ENCODE measurements at places on chromosomes 2 and 18.

DNA sequence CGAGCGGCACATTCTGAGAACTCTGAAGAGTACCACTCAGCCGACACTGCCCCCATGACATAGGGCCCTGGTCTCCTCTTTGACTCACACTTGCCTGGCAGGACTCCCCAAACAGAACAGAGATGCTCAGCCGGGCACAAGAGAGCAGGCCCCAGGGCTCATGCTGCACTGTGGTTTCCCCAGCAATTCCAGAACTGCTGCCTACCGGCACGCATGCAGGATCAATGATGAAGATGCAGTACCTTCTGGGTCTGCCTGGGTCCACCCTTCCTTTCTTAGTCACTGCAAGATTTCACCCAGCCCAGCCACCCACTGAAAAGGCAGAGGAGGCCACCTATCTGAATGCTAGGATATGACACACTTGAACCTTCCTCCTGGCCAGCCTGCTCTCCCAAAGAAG, 49.4 kb downstream of the BCL11A start:
- DNase-seq = no peak

GRCh38 chr2:121860033-121860757, 104.7 kb downstream of the TSN start:
- no peak for DNase-seq

- peak; percentile 25 for DNase-seq
These were observed 7.3 kb downstream of the IRS1 start for GRCh38 chr2:226792155-226792881.

- no peak for DNase-seq
These were observed 48.0 kb downstream of the COA5 start for GRCh38 chr2:98560256-98560771.

DNA sequence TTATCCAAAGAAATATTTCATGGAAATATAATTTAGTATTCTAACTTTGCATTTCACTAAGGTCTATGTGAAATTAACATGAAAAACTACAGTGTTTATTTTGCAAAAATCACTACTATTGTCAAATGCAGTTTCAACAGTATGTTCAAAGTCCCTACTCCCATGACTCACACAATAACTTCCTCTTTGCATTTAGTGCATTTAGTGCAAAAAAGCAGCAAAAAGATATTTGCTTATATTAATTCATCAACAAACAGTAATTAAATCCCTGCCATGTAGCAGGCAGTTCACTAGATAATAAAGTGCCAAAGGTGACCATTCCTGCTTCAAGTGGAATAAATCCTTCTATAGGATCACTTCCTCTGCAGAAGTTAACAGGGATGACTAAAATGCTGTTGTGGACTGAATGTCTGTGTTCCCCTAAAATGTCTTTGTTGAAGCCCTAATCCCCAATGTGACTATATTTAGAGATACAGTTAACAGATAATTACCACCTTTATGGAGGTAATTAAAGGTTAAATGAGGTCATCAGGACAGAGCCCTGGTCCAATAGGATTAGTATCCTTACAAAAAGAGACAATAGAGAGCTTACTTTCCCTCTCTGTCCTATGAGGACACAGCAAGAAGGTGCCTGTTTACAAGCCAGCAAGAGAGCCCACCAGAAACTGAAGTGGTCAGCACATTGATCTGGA, 61.7 kb downstream of the STK39 start:
- DNase-seq = no peak

DNA sequence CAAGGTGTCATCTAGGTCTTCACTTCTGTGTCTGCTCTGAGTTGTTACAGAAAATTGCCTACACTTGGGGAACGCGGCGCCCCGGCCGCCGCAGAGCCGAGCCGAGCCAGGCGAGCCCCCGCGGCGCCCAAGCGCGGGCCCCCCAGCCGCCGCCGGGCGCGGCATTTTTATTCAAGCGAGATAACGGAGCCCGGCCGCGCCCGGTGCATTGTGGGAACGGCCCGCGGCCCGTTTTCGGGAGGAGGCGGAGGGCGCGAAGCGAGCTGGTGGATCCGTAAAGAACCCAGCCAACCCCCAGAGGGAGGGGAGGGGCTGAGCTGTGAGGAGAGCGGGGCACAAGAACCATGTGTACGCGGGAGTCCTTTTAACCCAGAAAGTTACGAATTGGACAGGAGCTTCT, 191.8 kb downstream of the FTCDNL1 start:
- DNase-seq = no peak

DNA sequence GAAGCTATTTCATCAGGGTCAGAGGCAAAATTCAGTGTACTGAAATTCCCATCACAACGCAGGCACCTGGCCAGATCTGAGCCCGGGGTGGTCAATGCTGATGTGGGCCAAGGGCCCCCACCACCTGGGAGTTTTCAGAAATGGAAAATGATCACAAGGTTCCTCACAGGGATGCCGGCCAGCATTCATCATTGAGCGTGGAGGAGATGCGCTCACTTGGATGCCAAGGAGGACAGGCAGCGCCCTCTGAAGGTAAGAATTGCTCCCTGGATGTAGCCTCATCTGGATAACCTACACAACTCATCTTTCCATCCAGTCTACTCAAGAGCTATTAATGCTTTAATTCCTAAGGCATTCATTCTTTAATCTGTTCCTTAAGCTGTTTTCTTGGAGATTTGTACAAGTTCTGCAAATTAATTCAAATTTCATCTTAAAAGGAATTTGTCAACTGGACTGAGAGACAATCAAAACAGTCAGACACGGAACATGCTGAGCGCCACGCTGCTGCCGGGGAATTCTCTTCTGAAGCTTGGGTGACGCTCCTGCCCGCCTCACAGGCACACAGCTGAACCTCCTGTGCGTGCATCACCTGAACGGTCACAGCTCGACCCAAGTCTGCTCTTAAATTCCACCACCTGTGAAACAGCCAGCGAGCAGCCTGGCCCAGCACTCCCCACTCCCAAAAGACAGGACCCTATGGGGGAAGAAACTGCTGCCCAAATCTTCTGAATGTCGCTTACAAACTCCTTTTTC, 206.7 kb downstream of the HDAC4 start:
- no peak for DNase-seq

- DNase-seq = no peak
These were observed 200.3 kb upstream of the ID2 start for GRCh38 chr2:8481463-8482009.

GRCh38 chr2:43043553-43043870, 182.9 kb downstream of the ZFP36L2 start:
- DNase-seq = no peak

GRCh38 chr2:167381349-167381748, 493.1 kb downstream of the XIRP2 start:
- no peak for DNase-seq

DNA sequence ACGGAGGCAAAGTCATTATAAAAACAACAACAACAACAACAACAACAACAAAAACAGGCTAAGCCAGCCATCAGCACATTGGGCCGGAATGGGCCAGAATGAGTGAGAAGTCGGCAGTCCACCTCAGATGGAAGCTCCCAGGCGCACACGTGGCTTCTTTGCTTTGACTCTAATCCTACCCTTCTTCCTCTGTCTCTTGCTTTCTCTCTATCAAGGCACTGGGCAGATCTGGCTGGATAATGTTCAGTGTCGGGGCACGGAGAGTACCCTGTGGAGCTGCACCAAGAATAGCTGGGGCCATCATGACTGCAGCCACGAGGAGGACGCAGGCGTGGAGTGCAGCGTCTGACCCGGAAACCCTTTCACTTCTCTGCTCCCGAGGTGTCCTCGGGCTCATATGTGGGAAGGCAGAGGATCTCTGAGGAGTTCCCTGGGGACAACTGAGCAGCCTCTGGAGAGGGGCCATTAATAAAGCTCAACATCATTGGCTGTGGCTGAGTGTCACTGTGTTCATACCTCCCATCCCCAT, 52.2 kb downstream of the MARCO start:
- DNase-seq = no peak

DNA sequence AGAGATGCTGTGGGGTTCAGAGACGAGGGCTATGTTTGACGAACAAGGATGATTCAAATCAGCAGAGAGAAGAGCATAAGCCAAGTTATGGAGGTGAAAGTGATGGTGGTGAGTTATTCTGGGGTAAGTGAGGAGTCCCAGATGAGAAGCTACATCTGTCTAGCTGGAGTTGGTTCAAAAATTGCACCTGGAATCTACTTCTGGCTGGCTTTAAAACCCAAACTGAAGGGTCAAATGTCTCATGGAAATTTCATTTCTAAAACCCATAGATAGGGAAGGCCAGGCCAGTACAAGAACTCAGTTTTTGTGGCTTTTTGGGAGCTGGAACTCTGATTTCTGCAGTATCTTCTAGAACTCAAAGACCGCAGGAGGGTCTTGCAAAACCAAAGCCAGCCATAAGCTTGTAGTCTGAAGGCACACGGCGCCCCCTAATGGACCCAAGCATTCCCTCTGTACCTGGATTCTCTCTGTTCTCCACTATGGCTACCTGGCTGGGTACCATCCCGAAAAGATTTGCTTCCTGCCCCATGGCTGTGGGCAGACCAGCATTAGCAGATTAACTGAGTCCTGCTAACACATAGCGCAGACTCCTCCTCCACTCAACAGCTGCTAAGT, 229.1 kb upstream of the SLC14A2 start:
- DNase-seq = peak; percentile 3

- no peak for DNase-seq
These were observed 61.2 kb downstream of the MAP4K3 start for GRCh38 chr2:39375917-39376316.

GRCh38 chr2:150141226-150142001, 346.1 kb downstream of the RND3 start:
- DNase-seq = peak; percentile 78

DNA sequence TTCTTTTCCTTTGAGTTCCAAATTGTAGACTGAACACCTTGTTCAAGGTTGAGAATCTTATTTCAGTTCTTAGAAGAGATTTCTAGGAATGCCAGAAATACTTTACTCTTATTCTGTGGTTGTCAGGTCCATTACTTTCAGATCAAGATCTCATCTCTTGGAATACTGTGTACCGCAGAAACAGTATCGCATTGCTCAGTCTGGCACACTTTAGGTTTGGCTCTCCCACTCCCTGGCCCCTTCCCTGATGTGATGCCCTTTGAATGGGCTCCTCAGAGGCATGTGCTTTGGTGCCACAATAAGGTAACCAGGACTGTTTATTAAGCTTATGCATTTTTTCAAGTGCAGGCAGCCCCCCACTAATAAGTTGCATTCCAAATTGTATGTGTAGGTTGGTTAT, 244.7 kb upstream of the FOSL2 start:
- DNase-seq = no peak

DNA sequence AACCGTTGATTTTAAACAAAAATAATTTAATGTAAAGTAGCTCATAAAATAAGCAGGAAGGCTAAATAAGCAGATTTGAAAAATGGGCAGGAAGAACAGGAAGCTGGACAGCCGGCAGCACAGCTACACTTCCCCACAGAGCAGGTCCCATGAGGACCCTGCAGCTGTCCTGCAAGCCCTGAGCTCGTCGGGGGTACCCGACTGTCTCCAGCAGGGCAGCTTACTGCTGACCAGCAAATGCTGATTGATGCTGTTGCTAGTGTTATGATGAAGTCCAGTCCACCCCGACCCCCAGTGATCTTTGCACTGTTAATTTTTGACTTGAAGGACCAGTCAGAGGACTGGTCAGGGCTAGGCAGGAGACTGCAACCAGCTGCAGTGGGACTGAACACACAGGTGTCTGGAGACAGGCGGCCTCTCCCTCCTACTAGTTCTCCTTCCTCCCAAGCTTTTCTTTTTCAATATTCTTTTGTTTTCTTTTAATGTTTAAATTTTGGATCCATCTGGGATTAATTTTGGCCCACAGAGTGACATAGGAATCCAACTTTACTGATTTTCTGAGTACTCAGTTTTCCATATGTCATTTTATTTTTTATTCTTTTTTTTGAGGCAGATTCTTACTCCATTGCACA, 27.7 kb downstream of the POLE4 start:
- DNase-seq = no peak
